ENCODE measurements at places on chromosomes 16 and 17.

GRCh38 chr16:769184-769784, 8.8 kb downstream of the MSLN start:
- DNase-seq: no peak

- no peak for DNase-seq
Observed at GRCh38 chr16:31134091-31134571, 1.4 kb downstream of the PRSS8 start.

GRCh38 chr16:4351880-4352279, 759 bp upstream of the PAM16 start:
- no peak for DNase-seq

GRCh38 chr16:67006930-67007658, 18.7 kb downstream of the CES4A start:
- DNase-seq: no peak

DNA sequence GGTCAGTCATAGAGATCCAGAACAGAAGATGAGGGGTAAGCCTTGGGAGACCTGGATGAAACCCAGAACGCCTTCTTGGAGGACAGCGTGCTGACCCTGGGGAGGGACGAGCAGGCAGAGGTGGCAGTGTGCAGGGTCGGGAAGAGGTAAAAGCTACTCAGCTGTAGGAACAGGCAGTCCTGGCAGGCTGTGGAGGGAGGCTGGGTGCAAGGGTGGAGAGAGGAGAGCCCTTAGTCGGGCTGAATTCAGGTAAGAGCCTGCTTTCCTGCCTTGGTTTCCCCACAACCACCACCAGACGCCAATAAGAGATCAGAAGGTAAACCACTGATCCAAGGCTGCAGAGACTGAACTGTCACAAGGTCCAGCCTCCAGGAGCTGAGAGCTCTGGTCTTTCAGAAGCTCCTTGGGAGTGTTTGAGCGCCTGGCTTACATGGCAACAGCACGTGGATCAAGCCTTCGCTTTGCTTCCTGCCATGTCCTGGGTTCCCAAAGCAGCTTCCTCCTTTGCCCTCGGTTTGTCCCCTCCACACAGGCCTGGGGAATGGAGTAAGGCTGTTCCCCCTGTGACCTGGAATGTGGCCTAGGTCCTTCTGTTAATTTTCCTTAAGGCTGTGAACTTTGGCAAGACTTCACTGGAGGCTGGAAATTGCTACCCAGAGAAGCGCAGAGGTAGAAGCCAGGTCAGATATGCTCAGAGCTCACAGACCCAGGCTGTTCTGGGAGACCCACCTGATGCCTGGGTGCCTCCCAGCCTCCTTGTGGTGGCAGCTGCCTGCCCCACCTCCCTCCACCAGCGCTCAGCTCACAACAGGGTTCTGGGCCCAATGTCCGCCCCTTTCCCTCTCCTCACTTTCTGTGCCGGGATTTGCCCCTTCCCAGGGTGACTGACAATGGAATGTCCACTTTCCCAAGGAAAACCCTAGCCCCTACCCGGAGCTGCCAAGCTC, 3.9 kb upstream of the PDK2 start:
- DNase-seq: no peak

GRCh38 chr17:72717276-72717675, 375.2 kb downstream of the SLC39A11 start:
- DNase-seq: no peak

DNA sequence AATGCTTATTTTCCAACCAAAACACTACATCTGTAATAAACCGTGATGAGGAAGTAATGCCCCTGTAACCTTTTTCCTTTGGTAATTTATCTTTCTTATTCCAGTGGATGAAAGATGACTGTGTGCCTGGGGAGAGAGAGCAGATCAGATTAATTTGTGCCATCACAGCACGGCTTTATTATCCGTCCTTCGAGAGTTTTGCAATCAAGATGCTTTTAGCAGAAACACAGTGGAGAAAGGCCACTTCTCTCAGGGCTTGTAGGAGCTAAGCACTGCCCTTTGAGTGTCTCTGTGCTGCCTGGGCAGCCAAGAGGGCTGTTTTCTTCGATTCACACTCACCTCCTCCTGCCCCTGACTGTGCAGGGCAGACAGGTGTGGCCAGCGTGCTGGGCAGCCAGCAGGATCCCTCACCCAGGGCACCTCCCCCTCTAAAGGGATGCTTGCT, 190.2 kb downstream of the PRKCA start:
- no peak for DNase-seq

GRCh38 chr16:67460168-67460567, 20.8 kb downstream of the ATP6V0D1 start:
- DNase-seq: no peak

GRCh38 chr17:65864394-65864793, 302.9 kb upstream of the AXIN2 start:
- no peak for DNase-seq
